ENCODE measurements at places on chromosomes 4 and X.
A peak's percentile ranks its signal among the peaks of the same experiment; 100 is the strongest.

DNA sequence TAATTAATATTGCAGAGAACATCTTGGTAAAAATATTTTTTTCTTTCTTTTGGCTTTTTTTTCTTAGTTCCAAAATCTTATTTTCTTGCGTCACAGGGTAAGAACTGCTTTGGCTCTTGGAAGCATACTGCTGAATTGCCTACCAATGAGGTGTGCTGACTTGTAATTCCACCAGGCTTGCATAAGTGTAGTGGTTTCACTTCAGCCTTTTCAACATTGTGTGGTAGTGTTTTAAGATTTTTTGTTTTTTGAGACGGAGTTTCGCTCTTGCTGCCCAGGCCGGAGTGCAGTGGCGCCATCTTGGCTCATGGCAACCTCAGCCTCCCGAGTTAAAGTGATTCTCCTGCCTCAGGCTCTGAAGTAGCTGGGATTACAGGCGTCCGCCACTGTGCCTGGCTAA, 42.4 kb downstream of the N4BP2 start:
- H3K27me3 ChIP-seq: no peaks in the 10 kb centered on the region
- H3K4me1 ChIP-seq: peaks cover 4% of the 10 kb centered on the region
- H3K27ac ChIP-seq: no peak overlapping the region
- peak; percentile 40 for DNase-seq
- peaks cover 25% of the 10 kb centered on the region for H3K36me3 ChIP-seq

DNA sequence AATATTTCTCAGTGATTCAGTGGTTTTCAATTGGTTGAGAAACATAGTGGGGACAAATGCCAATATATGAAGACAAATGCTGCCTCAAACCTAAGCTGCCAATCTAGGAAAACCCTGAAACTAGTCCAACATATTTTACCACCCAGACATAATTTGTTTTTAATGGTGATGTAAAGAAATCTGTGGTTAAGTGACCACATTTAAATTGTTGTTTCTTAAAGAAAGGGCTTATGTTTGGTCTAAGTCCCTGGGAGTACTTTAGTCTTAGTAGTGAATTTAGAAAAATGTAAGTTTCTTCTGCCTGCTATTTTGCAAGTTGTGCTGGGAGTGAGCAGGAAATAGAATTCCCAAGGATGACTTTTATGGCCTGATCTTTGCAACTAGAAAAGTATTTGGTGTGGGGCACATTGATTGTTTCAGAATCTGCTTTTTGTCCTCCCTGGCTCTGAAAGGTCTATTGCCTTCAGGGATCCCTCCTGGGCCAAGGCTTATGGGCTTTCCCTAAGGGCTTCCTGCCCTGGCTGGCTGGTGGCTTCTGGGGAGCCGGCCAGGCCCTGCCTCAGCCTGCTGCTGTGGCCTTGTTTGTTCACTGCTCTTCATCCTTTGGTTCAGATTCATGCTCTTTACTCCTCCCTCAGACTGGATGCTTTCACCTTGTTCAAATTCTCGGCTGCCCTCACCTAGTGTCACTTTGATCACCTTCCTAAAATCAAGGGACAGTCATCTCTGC, 169.8 kb upstream of the JADE1 start:
- no peak overlapping the region for H3K4me3 ChIP-seq
- no peaks in the 10 kb centered on the region for H3K36me3 ChIP-seq
- H3K27ac ChIP-seq: no peak overlapping the region
- no peaks in the 10 kb centered on the region for H3K4me1 ChIP-seq

DNA sequence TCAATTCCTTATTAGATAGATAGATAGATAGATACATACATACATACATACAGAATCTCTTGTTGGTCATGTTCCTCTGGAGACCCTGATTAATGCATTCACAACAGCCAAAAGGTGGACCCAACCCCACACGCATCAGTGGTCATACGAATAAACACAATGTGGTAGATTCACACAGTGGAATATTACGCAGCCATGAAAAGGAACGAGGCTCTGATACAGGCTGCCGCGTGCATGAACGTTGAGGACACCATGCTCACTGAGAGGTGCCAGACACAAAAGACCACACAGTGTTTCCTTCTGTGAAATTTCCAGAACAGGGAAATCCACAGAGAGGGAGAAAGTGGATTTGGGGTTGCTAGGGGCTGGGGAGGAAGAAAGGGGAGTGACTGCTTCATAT, 136.7 kb downstream of the CRLF2 start:
- H3K27ac ChIP-seq: no peak overlapping the region
- no peak overlapping the region for H3K4me3 ChIP-seq
- H3K36me3 ChIP-seq: no peaks in the 10 kb centered on the region
- H3K4me1 ChIP-seq: peaks cover 6% of the 10 kb centered on the region

DNA sequence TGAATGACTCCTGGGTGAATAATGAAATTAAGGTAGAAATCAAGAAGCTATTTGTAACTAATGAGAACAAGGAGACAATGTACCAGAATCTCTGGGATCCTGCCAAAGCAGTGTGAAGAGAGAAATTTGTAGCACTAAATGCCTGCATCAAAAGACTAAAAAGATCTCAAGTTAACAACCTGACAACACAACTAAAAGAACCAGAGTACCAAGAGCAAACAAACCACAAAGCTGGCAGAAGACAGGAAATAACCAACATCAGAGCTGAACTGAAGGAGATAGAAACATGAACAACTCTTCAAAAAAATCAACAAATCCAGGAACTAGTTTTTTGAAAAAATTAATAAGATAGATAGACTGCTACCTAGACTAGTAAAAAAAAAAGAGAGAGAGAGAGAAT, 8.4 kb downstream of the CFAP299 start:
- H3K27me3 ChIP-seq: peaks cover 8% of the 10 kb centered on the region
- peak; percentile 3 for DNase-seq
- H3K36me3 ChIP-seq: no peaks in the 10 kb centered on the region

GRCh38 chrX:131987252-131987651, 35.9 kb upstream of the STK26 start:
- no peaks in the 10 kb centered on the region for H3K27me3 ChIP-seq
- H3K4me1 ChIP-seq: peaks cover 25% of the 10 kb centered on the region
- H3K36me3 ChIP-seq: peaks cover 4% of the 10 kb centered on the region
- DNase-seq: peak; percentile 73
- peak overlapping the region; percentile 70 for H3K4me3 ChIP-seq

- peaks cover 10% of the 10 kb centered on the region for H3K4me1 ChIP-seq
- DNase-seq: no peak
- H3K4me3 ChIP-seq: no peak overlapping the region
- peaks cover 48% of the 10 kb centered on the region for H3K27me3 ChIP-seq
Measured at GRCh38 chr4:121784401-121784800, 16.7 kb upstream of the EXOSC9 start.

GRCh38 chr4:22668301-22668700, 24.4 kb upstream of the GBA3 start:
- peak; percentile 56 for DNase-seq
- peaks cover 25% of the 10 kb centered on the region for H3K4me1 ChIP-seq
- peak overlapping the region; percentile 8 for H3K4me3 ChIP-seq
- H3K27ac ChIP-seq: peak overlapping the region; percentile 10

- no peak overlapping the region for H3K27ac ChIP-seq
- DNase-seq: no peak
- H3K27me3 ChIP-seq: no peaks in the 10 kb centered on the region
- H3K4me1 ChIP-seq: no peaks in the 10 kb centered on the region
Measured at GRCh38 chr4:106835919-106836318, 200.2 kb downstream of the DKK2 start.

DNA sequence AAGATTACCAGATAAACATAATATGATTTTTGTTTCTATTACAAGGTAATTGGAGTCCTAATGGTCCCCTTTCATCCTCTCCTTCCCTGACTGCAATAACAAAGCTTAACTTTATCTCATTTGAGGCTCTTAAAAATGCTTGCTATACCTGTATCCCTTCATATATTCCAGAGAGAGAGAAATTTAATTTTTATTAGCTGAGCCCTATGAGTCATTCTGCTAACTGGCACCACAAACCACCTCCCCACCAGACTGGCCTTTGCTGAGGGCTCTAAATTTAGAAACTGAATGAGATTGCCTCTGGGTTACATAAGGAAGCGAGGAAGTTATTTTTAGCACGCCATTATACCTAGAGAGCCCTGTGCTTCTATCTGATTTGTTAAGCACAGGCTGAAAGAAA, 27.4 kb downstream of the CBLL2 start:
- no peak overlapping the region for H3K4me3 ChIP-seq
- no peak overlapping the region for H3K27ac ChIP-seq
- H3K36me3 ChIP-seq: no peaks in the 10 kb centered on the region

GRCh38 chr4:82848706-82849105, 42.2 kb downstream of the SEC31A start:
- H3K4me1 ChIP-seq: peaks cover 7% of the 10 kb centered on the region
- no peak overlapping the region for H3K4me3 ChIP-seq
- DNase-seq: no peak
- H3K27ac ChIP-seq: no peak overlapping the region
- peaks cover 66% of the 10 kb centered on the region for H3K36me3 ChIP-seq

GRCh38 chr4:2412534-2412884, 5.9 kb downstream of the ZFYVE28 start:
- H3K4me3 ChIP-seq: peak overlapping the region; percentile 78
- H3K36me3 ChIP-seq: peaks cover 2% of the 10 kb centered on the region
- peak; percentile 91 for DNase-seq
- H3K27ac ChIP-seq: peak overlapping the region; percentile 91

DNA sequence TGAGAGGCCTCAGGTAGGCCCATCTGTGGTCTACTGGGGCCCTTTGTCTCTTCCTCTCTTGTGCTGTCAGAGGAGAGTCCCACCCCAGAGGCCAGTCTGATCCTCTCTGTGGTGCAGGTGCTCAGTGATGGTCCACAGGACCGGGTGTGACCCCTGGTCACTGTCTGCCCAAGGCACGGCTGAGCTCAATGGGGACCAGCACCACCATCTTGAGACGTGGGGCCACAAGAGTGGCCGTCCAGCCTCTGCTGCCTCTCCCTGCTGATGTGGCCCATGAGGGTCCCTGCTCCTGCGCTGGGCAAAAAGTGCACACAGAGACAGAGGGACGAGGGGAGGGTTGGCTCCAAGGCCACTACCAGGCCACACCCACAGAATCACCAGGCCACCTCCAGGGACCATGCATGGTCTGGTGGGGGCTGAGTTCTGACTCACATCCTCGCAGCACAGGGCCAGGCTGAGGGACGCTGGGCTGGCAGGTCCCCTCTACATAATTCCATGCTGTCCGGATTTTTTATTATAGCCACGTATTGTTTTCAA, 88.3 kb downstream of the FAM53A start:
- no peaks in the 10 kb centered on the region for H3K27me3 ChIP-seq
- H3K27ac ChIP-seq: no peak overlapping the region
- no peaks in the 10 kb centered on the region for H3K36me3 ChIP-seq
- H3K4me1 ChIP-seq: no peaks in the 10 kb centered on the region

DNA sequence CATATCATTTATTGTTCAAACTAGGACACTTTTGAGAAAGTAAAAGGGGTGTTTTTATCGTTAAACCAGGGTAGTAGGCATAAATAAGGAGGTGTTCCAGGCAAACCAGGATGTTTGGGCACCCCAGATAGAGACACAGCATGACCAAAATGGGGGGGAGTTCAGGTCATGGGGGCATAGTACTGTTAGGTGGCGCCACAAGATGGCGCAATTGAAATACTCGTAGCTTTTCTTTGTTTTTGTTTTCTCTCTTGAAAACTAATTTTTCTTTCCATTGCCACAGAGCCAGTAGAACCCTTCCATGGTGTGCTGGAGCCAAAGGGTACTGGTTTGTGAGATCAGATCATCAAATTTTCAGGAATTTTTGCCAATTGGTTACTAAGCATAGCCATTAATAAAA, 283.4 kb downstream of the BCOR start:
- no peak overlapping the region for H3K27ac ChIP-seq
- H3K27me3 ChIP-seq: no peaks in the 10 kb centered on the region
- no peaks in the 10 kb centered on the region for H3K36me3 ChIP-seq
- peaks cover 30% of the 10 kb centered on the region for H3K4me1 ChIP-seq

DNA sequence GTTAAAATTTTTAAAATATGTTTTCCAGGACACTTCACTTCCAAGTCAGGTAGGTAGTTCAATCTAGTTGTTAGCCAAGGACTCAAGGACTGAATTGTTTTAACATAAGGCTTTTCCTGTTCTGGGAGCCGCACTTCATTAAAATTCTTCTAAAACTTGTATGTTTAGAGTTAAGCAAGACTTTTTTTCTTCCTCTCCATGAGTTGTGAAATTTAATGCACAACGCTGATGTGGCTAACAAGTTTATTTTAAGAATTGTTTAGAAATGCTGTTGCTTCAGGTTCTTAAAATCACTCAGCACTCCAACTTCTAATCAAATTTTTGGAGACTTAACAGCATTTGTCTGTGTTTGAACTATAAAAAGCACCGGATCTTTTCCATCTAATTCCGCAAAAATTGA, 49.7 kb downstream of the XIAP start:
- no peak overlapping the region for H3K27ac ChIP-seq
- no peak for DNase-seq
- no peaks in the 10 kb centered on the region for H3K27me3 ChIP-seq
- peaks cover 23% of the 10 kb centered on the region for H3K36me3 ChIP-seq
- H3K4me3 ChIP-seq: no peak overlapping the region
- peaks cover 9% of the 10 kb centered on the region for H3K4me1 ChIP-seq

DNA sequence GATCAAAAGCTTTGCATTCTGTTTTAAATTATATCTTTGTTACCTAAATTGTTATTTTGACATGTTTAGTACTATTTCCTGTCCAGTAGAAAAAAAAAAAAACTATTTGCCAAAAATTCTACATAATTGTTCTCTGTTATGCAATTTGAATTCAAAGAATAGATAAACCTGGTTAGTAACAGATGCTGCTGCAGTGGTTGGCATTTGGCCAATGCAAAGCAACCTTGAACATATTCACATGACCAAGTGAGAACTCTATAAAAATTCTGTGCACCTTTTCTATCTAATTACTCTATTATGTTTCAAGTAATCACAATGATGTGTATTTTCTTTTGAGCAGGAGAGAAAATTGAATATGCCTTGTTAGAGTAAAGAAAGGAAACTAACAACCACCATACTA, 1473.4 kb downstream of the RPA4 start:
- DNase-seq: no peak
- no peaks in the 10 kb centered on the region for H3K36me3 ChIP-seq
- H3K4me3 ChIP-seq: no peak overlapping the region
- H3K4me1 ChIP-seq: no peaks in the 10 kb centered on the region
- H3K27ac ChIP-seq: no peak overlapping the region

DNA sequence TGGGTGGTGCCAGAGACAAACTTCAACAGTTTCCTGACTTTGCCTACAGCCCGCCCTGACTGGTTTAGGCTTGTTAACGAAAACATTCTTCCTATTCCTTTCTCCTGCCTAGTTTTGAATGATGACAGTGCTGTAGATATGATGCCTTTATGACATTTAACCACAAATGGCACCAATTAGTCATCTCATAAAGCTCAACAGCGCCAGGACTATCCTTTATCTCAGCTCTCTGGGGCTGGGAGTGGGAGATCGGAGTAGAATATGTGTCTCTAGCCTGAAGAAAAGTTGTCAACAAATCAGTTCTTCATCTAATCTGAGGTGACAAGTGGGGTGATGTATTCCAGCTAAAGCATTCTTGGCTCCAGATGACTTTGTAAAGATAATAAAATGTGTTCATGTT, 64.6 kb upstream of the SH3RF1 start:
- no peaks in the 10 kb centered on the region for H3K27me3 ChIP-seq
- H3K4me3 ChIP-seq: no peak overlapping the region
- H3K36me3 ChIP-seq: no peaks in the 10 kb centered on the region

DNA sequence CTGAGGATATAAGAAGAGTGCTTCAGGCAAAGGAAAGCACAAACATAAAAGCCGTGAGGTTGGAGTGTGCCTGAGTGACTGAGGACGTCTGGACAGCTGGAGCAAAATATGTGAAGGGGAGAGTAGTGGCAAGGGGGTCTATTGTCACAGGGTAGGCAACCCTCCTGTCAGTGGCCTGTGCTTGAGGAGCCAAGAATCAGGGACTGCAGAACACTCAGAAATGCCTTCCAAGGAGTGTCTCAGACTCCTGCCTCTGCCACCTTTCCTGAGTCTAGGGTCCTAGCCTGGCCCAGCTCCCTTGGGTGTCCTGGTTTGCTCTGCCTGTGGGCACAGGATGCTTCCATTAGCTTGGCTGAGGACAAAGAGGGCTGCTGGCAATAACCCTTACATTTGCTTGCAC, 152.5 kb upstream of the PJA1 start:
- no peaks in the 10 kb centered on the region for H3K36me3 ChIP-seq
- no peak overlapping the region for H3K4me3 ChIP-seq
- no peak overlapping the region for H3K27ac ChIP-seq
- no peaks in the 10 kb centered on the region for H3K27me3 ChIP-seq
- H3K4me1 ChIP-seq: no peaks in the 10 kb centered on the region
